ENCODE measurements at places on chromosomes 11 and 22.

DNA sequence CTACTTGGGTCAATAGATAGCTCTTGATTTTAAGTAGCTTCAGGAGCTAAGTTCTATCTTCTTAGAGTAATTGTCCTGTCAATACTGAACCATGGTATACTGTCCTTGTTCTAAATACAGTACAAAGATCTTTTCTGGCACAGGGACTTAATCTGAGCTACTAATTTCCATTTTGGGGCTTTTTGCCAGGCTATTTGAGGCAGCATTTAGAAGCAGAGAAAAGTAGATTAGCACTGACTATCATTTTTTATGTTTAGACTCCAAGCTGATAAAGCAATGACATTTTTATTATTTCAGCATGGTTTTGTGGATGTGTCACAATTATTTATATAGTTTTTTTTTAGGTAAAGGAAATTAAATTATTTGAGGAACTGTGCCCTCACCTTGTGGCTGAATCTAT is 163.2 kb downstream of the FAT3 start:
- no peak for DNase-seq

GRCh38 chr11:6635082-6635932 is 16.1 kb upstream of the TPP1 start:
- peak; percentile 33 for DNase-seq

DNA sequence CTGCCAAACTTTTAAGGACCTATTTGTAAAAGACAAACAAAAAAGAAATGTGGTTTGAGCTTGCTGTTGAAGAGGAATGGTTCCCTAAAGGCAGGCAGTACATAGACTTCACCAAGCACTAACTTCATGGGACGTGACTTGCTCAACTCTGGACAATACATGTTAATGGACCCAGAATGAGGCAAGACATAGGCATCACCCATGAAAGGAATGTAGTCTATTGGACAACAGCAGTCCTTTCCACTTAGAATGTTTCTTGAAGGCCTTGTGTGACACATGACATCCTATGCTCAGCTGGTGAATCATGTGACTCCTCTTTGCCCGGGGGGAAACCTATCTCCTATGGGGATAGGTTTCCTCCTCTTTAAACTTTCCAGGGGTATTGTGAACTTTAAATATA is 246.4 kb upstream of the BLID start:
- DNase-seq = no peak

GRCh38 chr22:21803811-21804249 is 63.6 kb downstream of the MAPK1 start:
- no peak for DNase-seq

DNA sequence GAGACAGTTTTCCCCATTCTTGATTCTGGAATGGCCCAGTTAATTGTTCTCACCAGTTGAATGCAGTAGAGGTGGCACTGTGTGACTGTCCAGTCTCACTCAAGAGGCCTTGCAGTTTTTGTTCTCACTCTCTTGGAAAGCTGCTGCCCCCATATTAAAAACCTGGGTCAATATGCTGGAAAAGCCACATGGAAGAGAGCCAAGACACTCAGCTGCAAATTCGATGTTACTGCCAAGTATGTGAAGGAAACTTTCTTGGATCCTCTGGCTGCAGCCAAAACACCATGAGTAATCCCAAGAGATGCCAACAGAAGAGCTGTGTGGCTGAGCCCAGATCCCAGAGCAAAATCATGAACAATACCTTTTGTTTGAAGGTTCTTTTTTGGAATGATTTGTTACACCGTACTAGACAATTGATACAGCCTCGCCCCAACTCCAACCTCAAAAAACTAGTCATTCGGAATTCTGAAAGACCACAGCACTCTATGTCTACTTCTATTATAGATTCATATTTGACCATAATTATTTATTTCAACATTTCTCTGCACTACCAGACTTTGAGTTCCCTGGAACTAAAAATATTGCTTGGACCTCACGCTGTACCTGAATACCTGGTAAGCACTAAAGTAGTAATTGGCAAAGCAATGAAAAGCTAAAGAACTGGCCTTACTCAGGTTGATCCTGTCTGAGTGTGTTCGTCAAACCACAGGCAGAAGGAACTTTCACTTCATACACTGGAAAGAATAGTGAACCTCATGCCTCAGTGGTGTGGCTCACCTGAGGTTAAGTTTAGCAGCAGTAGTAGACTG is 378.8 kb downstream of the ETS1 start:
- no peak for DNase-seq

DNA sequence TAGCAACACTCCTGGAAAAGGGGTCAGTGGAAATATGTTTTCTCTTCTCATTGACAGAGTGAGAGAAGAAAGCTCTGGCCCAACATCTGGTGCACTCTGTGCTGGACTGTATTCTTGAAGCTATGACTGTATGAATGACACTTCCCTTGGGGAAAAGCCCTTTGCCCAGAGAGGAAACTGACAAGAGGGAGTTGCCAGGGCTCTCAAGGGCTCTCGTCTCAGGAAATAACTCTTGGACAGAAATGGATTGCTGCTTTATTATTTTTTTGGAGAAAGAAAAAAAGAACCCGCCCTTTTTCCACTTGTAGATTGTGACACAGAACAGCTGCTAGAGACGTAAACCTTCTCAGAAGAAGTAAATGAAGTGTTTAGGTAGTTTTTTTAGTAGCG is 11.4 kb downstream of the ETS1 start:
- no peak for DNase-seq

DNA sequence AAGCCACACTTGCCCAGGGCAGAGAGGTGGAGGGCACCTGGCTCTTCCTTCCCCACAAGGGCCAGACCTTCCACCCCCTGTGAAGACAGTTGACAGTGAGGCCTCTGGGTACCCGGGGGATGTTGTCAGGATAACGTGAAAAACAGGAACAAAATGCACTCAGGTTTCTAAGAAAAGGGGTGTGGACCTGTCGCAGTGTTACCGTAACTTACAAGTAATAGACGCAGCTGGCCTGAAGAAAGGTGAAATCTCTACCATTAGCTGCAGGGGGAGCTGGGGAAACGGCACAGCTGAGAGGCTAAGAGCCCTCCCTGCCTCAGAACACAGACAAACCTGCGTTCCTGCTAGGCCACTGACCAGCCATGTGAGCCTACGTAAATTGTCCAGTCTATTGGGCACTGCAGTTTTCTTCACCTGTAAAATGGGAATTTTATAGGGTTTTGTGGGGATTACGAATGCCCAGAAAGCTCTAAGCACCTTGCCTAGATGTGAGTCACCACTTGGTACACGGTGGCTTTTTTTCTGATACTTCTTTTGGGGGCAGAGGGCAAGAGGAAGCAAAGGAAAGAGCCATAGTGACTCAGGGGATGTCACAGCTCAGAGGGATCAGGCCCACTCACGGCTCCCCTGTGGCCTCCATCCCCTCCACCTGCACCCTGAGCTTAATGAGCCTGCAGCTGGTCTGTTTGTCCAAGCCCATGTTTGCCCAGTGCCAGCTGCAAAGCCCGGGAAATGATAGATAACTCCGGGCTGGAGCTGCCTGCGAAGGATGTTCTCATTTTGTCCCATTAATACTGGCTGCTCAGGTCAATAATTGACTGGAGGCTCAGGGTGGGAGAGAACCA is 18.4 kb upstream of the CABP7 start:
- no peak for DNase-seq

DNA sequence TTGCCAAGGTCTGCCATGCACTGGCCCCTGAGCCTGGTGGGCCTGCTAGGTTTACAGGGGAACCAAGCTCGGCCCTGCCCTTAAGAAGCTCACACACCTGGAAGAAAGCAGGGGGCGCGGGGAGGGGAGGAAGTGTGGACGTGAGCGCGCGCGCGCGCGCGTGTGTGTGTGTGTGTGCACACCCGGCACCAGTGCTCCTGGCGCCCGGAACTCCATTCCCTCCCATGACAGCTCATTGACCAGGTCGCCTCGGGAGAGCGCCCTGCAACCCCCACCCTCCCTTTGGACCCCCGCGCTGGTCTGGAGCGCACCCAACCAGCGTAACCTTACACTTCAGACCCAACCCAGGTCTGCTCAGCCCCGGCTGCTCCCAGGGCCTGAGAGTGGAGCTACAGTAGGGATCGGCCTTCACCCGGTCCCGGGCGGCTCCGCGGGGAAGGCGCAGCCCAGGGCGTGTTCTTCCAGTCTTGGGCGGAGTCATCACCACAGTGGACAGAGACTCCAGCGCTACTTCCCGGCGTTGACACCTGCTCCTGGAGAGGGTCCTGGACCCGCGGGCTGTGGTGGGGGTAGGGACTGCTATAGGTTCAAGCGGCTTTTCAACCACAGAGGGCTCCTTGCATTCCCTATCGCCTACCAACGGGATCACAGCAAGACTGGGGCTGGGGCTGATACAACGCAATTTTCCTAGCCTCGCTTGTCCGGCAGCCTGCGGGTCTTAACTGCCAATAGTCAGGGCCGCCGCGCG is 1.5 kb downstream of the GALNT18 start:
- no peak for DNase-seq

- DNase-seq = no peak
These were observed 3.3 kb upstream of the E2F8 start for GRCh38 chr11:19244084-19244483.

GRCh38 chr11:60848714-60849151 is 6.8 kb downstream of the CCDC86 start:
- no peak for DNase-seq

- DNase-seq = no peak
These were observed 41.3 kb downstream of the LRP5 start for GRCh38 chr11:68353669-68354068.

DNA sequence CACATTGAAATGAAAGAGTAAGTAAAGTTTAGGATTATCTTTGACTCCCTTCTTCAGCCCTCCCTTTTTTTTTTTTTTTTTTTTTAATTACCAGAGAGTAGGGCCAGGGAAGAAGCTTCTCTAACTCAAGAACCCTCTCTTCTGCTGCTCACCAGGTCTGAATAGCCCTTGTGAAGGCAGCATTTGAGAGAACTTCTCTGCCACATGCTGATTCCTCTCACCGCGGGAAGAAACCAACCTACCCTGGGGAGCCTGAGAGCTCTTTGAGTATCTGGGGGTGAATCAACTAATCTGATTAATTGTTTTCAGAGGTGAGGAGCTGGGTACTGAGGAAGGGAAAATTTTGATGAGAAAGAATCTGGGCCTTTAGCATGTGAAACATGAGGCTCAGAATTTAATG is 434.5 kb upstream of the CCDC90B start:
- DNase-seq = no peak

- no peak for DNase-seq
These were observed 789 bp upstream of the POLA2 start for GRCh38 chr11:65260756-65261590.

DNA sequence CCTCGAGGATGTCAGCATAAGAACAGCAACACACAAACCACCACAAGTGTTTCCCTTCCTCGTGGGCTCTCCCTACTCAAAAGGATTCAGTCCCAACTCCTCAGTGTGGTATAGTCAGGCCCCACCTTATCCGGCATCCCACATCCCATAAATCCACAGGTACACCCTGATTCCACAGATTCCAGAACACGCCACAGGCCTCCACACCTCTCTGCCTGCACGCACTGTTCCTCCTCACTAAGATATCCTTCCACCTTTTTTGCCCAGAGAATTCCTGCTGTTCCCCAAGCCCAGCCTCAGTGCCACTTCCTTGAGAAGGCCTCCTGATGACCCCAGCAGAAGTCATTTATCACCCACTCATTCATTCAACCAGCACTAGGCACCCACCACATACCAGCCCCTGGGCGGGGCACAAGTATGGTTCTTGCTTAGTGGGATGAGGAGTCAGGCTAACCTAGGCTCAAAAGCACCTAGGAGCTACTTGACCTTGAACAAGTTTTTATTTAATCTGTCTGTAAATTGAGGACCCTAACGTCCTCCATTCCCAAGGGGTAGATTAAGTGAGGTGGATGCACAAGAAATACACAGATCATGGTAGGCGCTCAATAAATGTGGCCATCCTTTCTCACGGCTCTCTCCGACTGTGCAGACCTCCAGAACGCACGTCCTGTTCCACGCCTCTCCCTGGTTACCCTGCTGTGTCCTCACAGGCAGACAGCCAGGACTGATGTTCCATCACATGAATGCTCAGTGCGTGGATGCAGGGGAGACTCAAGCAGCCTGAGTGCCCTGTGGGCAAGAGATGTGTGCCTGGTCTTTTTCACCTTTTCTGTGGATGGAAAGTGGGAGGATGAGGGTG is 2.1 kb upstream of the KCNJ4 start:
- no peak for DNase-seq

DNA sequence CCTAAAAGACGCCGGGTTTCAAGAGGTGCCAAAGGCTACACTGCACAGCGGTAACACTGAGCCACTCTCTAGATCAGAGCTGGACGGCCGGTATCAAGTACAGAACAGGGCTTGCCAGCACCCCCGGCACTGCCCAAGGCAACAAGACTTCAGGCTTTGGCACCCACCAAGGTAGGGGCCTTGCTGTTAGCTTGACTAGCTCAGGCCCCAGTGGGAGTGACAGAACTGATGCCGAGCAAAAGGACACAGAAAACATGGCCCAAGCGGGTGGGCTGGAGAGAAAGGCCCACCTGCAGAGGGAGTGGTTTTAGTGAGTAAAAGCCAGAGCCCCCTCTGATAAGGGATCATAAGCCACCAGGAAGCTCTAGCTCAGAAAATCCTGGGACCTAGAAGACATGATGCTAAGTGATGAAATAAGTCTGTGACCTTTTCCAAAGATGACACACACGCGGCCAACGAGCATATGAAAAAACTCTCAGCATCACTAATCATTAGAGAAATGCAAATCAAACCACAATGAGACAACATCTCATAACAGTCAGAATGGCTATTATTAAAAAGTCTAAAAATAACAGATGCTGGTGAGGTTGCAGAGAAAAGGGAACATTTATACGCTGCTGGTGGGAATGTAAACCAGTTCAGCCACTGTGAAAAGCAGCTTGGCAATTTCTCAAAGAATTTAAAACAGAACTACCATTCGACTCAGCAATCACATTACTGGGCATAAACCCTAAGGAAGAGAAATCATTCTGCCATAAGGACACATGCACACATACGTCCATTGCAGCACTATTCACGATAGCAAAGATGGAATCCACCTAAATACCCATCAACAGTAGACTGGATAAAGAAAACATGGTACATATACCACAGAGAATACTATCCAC is 12.9 kb downstream of the EHD1 start:
- DNase-seq = no peak

- no peak for DNase-seq
These were observed 2.9 kb upstream of the MRGPRG start for GRCh38 chr11:3221408-3222002.

- no peak for DNase-seq
These were observed 6.7 kb downstream of the SUSD2 start for GRCh38 chr22:24187731-24188644.

GRCh38 chr22:47804281-47804680 is 1041.8 kb downstream of the TBC1D22A start:
- DNase-seq = no peak

- no peak for DNase-seq
These were observed 435.6 kb downstream of the ETS1 start for GRCh38 chr11:128151780-128152179.

All from tibial nerve (tissue), 4 donors.